Stimulated activated CD4-positive, alpha-beta T cell treated with anti-CD3 and anti-CD28 coated beads, Interleukin-4, amount 100 ng/mL, for 24 hours (primary cell): ENCODE measurements at places on chromosomes 16 and 17.

DNA sequence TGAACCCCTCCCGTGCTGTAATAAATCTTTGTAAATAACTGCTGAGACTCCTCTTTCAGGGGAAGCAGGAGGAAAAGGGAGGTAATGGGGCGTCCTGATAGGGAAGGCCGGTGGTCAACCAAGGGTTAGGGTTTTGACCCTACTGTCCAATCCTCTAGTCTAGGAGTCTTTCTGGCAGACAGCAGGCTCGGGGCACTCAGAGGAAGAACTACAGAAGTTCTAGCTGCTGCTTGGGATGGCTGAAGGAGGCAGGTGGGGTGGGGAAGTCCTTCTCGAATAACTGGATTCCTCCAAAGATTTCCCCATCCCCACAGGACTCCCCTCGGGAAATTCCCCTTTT, 387 bp upstream of the STARD3 start:
- DNase-seq: peak; percentile 12

- no peak for DNase-seq
Measured at GRCh38 chr17:67769231-67769630, 51.5 kb downstream of the NOL11 start.

DNA sequence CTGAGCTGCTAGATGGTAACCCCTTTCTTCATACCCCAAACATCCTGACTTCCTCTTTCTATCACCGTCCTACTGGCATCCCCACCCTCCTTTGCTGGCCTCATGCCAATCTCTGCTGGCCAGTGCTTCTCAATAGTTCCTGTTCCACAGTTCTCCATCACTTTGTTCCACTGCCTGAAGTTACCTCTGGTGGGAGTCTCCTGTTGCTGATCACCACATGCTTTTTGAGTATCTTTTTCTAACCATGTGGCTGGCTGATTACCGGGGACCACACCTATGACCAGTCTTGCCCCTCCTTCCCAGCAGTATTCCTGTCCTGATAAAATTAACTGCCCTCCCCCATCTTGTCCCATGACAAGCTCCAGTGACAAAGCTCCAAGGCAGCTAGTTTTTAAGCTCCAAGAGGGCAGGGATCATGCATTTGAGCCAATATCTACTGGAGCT, 380.4 kb upstream of the CCL2 start:
- DNase-seq: no peak

GRCh38 chr16:90015586-90016338, 3.5 kb downstream of the DBNDD1 start:
- DNase-seq: no peak

GRCh38 chr17:65485388-65486299, 75.8 kb downstream of the AXIN2 start:
- DNase-seq: no peak

- no peak for DNase-seq
Measured at GRCh38 chr17:2990396-2990795, 73.0 kb downstream of the OR1D5 start.

DNA sequence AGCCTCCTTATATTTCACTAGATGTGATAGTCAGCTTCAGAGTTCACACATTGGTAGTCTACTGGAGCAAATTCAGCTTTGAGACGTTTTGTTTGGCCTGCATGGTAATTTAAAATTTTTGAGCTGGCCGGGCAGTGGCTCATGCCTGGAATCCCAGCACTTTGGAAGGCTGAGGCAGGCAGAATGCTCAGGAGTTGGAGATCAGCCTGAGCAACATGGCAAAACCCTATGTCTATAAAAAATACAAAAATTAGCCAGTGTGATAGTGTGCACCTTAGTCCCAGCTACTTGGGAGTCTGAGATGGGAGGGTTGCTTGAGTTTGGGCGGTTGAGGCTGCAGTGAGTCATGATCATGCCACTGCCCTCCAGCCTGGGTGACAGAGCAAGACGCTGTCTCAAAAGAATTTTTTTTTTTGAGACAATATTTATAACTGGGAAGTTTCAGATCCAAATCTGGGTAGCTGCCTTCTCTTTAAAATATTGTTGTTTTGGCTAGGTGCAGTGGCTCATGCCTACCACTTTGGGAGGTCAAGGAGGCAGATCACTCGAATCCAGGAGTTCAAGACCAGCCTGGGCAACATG, 4.8 kb upstream of the BLMH start:
- DNase-seq: no peak
